M059J (cell line): ENCODE measurements at places on chromosomes 1 and 21.
A peak's percentile ranks its signal among the peaks of the same experiment; 100 is the strongest.

DNA sequence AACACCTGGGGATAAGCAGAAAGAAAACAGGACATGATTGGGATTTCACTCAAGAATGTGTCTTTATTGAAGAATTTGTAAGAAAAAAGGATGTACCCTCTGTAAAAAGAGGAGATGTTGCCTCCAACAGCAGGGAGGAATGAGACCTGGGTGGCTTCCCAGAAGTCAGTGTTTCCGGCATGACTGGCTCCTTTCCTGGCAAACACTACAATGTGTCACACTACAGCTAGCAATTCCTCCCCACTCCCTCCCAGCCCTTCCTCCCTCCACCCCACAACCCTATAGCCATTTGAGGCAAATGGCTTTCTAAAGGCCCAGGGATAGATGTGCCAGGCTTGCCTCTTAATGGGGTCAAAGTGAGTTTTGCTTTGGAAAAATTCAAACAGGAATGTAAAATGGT is 11.5 kb upstream of the COL8A2 start:
- DNase-seq = peak; percentile 92

DNA sequence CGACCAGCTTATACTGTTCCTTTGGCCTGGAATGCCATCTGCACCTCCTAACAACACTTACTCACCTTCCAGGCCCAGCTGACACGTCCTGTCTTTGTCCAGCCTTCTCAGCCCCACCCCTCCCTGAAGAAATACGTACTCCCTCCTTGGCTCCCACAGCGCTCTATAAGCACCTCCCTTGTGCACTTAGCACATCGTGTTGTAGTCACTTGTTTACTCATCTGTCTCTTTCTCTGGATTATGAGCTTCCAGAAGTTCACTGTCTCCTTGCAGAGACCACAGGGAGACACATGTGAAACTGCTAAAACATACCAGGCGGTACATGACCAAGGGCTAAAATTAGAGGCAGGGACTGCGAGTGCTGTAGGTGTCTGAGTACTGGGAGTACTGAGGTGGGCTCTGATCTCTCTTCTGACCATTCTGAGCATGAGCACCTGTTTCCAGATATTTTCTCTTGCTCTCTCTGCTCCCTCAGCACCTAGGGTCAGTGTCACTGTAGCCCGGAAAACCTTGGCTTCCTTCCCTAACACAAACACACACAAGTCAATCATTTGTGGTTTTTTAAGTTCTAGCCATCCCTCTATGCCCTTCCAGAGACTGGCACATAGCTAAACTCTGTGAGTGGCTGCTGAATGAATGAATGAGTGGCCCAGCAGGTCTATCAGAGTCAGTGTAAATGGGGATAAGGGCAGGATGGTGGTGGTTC is 5.1 kb downstream of the DCST1 start:
- peak; percentile 68 for DNase-seq

- DNase-seq = no peak
These were observed 8.3 kb downstream of the PLEKHG5 start for GRCh38 chr1:6483017-6483760.

DNA sequence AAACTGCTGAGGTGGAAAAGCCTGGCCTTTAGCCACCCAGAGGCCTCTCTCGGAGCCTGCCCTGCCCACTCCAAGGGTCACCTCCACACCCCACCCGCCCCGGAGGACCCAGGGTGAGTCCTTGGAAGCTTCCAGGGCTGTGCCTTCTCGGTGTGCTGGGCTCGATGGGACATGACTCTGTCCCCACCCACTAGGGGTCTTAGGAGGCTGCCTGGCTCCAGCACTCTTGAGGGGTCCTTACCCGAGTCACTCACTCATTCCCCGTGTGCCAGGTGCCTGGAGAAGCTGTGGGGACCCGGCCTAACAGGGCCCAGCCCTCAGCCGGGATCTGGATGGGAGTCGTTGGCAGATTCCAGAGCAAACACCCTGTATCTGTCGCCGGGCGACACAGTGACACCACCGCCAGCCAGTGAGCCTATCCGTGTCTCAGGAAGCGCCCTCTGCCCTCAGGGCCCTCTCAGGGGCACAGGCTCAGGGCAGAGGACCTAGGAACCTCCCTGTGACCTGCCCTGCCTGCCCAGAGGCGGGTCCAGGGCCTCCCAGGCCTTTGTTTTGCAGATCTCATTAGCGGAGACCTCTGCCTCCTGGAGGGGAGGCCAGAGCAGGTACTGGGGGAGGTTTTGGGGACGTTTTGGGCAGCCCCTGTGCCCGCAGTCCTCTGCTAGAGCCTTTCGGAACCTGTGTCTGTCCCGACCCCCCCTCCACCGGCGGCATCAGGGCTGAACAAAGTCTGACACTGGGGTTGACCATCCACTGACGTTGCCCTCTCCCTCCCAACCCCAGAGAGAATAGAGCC is 3.1 kb upstream of the PRKCZ start:
- no peak for DNase-seq

- DNase-seq = no peak
These were observed 241.7 kb upstream of the CAMK1G start for GRCh38 chr1:209341673-209342420.

DNA sequence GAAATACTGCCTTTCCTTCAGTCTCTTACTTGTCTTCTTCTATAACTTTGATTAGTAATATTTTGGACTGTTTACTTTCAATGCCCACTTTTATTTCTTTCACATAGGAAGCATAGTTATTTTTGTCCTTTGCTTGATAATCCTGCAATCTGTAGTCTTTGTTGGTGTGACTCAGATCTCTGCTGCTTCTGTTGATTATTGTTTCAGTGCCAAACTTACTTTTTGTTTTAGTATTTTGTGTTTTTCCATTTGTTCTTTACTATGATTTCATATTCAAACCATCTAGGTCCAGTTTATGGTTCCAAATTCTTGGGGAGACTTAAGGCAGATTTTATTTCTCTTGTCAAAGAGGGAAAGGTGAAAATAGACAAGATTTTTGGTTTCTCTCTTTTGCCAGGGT is 399.9 kb downstream of the HLX start:
- peak; percentile 27 for DNase-seq

- DNase-seq = peak; percentile 70
These were observed 11.8 kb downstream of the IER5 start for GRCh38 chr1:181100015-181100905.

- peak; percentile 66 for DNase-seq
These were observed 4.3 kb downstream of the MAN1A2 start for GRCh38 chr1:117371441-117372151.

DNA sequence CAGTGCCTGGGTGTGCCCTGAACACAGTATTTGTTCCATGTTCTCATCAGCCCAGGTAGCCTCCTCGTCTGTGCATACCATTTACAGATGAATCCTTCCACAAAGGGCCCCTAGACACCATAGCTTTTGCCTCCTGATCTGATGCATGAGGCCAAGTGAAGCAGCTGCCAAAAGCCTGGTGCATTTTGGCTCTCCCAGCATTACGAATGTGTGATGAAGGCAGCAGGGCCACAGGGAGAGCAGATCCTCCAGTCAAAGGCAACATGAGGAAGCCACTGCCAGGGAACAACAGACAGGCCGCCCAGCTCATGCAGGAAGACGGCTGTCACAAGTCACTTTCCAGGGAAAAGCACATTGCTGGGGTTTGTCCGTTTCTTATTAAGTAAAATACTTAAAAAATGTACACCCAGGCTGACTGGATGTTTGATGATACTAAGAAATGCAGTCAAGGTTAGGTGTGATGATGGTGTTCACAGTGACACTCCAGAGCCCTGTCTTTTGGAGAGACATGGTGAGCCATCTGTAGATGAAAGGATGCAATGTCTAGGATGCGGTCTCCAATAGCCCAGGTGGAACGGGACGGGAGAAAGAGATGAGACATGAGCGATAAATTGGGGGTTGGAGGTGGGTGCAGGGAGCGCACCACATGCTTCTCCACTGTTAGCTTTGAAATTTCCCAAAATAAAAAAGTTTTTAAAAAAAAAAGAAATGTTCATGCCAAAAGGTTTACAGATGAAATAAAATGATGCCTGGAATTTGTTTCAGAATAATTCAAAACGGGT is 48.7 kb downstream of the NPHP4 start:
- DNase-seq = no peak

GRCh38 chr1:34831721-34832246 is 27.8 kb downstream of the SMIM12 start:
- DNase-seq = no peak

DNA sequence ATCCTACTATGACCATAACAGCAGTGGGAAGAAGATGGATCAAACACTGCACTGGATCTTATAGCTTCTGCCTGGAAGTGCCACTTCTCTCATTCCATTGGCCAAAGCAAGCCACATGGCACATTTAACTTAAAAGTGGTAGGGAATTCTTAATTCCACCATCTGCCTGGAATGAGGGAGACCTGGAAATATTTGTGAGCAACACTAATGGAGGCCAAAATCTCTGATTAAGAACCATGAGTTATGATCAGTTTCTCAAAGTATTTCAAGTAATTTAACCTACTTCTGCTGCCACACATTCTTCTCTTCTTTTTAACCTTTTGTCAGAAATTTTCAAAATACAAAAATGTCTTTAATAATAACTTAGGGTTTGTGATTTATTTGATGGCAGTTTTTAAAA is 154.0 kb upstream of the C1orf87 start:
- no peak for DNase-seq

- DNase-seq = no peak
These were observed 46.4 kb downstream of the RGS21 start for GRCh38 chr1:192363177-192363576.

- DNase-seq = peak; percentile 38
These were observed 49.1 kb downstream of the MCOLN2 start for GRCh38 chr1:84947536-84948410.

DNA sequence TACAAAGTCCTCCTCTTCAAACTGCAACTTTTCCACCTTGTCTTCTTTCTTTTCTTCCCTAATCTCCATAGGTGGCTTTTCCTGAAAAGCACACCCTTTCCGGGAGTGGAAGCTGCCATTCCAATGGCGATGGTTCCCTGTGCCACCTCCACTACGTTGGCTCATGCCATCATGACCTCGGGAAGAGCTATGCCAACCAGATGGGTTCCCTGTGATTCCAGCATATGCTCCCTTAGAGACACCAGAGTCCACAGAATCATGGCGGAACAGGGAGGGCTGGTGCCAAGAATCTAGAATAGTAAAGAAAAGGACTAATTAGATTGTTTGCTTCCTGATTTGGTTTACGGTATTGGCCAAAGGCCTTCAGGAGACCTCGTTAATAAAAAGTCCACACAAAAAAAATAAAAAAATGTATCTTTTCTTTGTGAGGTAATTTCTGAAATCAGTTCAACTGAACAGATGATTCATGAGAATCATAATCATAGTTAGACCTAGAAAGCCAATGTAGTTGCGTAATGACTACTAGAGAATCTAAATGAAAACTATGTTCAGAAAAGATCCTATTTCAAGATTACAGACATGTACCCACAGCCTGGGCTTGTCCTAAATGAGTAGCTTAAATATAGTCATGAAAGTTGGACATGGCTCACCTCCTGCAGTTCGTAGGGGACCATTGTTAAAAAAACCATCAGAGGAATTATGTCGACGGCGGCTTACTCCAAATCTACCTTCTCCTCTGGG is 30.9 kb upstream of the CCDC17 start:
- DNase-seq = no peak

GRCh38 chr1:186442651-186443375 is 18.1 kb downstream of the PDC start:
- DNase-seq = peak; percentile 83

- no peak for DNase-seq
These were observed 3.1 kb upstream of the TINAGL1 start for GRCh38 chr1:31573261-31573660.

DNA sequence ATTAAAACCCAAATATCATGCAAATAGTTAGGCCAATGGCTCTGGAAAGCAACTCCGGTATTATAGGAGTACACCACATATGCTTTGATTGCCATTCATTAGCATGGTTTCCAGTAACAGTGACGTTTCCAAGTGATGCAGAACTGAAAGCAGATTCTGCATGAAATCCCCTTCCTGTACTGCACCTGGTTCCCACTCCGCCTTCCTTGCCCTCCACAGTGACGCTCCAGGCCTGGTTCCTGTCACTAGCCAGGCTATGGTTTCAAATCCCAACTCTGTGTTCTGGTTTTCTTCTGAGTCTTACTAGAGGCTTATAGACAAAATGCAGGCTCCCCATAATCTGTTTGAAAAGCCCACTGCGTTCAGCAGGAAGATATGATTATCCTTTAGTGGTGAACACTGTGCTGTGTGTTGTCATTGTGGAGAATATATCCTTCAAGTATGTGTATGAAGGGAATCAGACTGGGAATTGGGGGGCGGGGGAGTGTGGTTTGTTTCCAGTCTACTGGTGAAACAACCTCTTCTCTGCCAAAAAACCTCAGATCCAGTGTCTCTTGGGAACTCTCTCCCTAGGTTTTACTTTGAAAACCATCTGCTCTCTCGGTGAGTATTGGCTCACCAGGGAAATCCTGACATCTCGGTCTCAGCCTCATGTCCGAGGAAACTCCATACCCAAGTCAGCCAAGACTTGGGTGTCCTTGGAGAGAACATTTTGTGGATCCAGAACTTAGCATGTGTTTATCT is 78.7 kb downstream of the TYW3 start:
- peak; percentile 11 for DNase-seq

- no peak for DNase-seq
These were observed 92.1 kb downstream of the OMA1 start for GRCh38 chr1:58454385-58454784.

DNA sequence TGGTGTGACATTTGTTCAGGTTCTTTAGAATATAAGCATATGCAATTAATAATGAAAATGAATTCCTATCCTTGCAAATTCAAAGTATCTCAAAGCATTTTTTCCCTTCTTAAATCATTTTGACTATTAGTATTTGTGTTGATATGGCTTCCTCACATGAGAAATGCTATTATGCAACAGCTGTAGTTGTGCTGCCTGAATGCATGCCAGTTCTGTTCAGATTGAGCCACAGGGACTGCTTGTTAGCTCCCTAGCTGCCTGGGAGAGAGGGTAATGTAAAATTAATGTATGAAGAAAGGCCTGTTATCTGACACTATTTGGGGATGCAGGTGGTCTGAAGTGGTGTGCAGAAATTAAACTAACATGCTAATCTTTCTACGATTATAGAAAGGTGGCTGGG is 45.5 kb downstream of the CACHD1 start:
- DNase-seq = no peak

GRCh38 chr1:229894532-229894931 is 172.5 kb upstream of the GALNT2 start:
- peak; percentile 77 for DNase-seq
